ENCODE measurements at places on chromosomes 12 and 14.

DNA sequence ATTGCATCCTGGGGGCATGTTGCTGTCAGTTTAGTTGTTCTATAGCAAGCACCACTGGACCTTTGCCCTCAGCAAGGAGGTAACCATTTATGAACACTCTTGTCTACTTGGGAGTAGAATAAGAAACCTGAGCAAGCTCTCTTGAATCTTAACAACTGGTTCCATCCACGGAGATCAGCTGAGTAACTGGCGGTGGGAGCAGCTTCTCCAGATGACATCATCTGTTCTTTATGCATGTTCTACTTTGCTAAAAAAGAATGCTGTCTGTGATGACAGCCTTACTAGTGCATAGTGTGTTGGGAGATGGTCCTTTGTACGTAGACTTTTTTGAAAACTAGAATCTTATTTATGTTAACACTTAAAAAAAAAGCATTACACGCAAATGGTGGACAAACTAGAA is 17.7 kb downstream of the SLC4A8 start:
- DNase-seq: no peak

DNA sequence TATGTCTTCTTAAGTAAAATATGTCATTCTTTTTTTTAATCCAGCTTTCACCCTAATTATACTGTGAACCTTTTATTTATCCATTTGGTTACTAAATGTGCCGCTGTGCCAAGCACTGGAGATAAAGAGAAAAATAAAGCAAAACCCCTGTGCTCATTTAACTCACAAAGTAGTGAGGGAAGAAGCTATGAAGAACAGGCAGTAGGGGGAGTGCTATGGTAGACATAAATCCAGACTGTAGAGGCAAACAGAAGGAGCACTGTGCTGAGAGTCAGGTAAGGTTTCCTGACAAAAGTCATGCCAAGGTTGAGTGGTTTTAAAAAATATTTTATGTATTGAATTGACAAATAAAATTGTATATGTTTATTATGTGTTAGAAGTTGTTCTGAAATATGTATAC is 188.5 kb upstream of the SYT10 start:
- no peak for DNase-seq

- no peak for DNase-seq
Observed at GRCh38 chr14:78345131-78345744, 175.1 kb downstream of the NRXN3 start.

- DNase-seq: no peak
Observed at GRCh38 chr14:99789581-99789980, 3.6 kb upstream of the EML1 start.

DNA sequence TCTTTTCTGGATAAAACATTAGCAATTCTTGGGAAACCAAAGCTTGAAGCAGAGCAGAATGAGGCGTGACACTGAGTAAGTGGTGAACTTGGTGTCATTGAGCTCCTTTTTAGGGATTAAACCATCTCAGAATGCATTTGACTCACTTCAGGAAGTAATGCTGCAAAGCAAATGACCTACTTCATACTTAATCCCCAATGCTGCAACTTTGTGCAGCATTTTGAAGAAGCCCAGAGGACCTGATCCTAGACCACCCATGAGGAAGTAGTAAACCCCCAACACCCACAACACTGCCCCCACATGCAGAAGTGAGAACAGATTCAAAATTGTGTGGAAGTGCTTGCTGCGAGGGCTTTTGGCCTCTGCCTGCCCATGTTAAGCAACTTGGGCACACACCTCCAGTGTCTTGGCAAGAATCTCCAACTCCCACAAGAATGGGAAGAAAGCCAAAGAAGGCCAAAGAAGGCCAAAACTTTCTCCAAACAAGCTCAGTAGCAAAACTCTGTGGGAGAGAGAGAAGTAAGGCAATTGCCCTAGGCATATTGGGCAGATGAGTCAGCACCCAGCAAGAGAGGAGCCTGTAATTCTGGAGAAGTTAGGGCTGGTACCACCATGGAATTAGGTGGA is 69.2 kb upstream of the ETV6 start:
- no peak for DNase-seq

DNA sequence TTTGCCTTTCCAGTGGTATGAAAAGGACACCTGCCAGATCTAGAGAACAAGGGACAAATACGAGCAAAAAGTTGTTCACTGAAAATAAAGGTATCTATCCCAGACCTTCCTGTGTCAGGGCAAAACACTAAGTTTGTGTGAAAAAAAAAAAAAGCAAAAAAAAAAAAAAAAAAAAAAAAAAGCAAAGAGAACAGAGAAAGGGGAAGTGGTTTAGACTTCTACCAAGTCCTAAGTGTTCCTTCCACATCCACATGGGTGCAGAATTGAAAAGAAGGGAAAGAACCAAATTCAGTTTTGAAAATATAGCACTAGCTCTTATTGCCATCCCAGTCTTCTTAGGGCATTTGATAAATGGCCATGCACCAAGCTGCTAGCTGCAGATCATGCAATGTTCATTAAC is 41.7 kb downstream of the ZCRB1 start:
- no peak for DNase-seq

DNA sequence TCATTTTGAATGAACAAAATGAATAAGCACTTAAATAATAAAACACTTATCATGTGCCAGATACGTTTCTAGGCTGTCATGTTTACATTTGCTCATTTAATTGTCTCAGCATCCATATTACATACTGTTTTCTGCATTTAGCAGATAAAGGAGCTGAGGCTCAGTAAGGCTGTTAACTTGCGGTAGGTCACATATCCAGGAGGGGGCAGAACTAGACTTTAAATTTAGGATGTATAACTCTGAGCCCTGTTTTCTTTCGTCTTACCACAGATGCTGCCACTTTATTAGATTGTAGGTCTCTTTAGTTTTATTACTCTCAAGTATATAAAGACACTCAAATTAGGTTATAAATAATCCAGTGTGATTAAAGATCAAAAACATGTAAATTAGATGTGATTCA is 17.7 kb downstream of the IRAK4 start:
- DNase-seq: peak; percentile 47

DNA sequence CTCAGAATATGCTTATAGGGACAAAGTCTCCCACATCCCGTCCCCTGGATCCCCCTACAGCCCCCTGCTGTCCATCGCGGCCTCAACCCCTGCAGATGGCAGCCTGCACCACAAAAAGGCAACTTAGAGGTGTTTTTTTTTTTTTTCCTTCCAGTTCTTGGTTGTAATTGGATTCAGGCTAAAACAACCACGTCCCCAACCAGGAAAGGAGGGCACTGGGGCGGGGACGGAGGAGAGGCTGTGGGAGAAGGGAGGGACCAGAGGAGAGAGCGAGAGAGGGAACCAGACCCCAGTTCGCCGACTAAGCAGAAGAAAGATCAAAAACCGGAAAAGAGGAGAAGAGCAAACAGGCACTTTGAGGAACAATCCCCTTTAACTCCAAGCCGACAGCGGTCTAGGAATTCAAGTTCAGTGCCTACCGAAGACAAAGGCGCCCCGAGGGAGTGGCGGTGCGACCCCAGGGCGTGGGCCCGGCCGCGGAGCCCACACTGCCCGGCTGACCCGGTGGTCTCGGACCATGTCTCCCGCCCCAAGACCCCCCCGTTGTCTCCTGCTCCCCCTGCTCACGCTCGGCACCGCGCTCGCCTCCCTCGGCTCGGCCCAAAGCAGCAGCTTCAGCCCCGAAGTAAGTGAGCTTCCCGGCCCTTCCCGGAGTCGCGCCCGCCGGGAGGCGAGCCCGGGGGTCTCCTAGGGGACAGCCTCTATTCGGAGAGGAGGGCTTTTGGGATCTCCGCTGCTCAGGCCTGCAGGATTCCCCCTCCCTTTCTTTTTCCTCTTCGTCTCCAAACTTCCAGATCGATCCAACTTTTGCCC is at the start of gene MMP14:
MMP14 (plus strand) TSS at position 285 of the 813 bp plus-strand sequence; CDS start at position 518, 233 bp downstream.
- no peak for DNase-seq

- peak; percentile 60 for DNase-seq
Observed at GRCh38 chr14:103353362-103353761, 19.3 kb downstream of the EIF5 start.

DNA sequence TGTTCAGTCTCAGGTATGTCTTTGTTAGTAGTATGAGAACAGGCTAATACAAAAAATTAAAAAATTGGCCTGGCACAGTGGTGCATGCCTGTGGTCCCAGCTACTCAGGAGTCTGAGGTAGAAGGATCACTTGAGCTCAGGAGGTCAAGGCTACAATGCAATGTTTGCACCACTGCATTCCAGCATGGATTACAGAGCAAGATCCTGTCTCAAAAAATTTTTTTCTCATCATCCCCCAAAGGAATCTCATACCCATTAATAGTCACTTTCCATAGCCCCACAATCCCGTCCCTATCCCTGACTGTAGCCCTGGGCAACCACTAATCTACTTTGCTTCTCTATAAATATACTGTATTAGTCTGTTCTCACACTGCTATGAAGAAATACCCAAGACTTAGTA is 57.8 kb downstream of the TTC8 start:
- no peak for DNase-seq

DNA sequence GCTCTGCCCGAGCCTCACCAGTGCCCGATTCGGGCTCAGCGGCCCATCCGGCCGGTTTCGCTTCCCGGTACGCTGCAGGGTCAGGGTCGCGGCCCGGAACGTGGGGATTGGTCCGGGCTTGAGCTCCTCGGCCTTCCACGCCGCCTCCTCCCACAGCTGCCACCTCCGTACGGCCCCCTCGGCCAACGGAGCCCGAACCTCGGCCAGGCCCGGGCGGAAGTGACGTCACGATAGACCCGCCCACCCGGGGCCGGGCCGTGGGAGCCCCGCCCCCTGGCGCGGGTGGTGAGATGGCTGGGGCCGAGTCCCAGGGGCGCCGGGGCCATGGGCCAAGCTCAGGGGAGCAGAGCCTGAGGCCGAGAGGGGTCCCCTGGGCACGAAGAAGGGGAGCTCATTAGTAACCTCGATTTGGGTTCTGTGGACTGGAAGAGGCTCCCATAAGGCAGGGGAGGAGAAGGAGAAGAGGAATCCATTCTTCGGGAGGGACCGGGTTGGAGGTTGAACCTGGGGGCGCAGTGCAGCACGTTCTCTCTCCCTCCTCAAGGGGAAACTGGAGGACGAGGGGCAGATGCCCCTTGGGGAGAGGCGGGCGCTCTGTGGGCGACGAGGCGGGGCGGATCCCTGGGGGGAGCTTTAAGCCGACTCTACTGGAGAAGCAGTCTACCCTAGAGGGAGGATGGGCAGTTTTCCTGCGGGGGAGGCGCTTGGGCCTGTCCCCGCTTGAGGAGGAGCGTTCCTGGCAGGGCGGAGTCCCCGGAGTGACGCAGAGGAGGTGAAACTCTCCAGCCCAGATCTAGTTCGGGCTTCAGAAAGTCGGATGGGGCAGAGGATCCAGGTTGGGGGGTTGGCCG is at the start of gene MLF2:
MLF2 (minus strand) TSS at position 221 of the 851 bp plus-strand sequence. CDS start 807 bp downstream, outside the sequence.
- peak; percentile 99 for DNase-seq

GRCh38 chr12:97481428-97481827 is 18.8 kb downstream of the RMST start:
- no peak for DNase-seq

DNA sequence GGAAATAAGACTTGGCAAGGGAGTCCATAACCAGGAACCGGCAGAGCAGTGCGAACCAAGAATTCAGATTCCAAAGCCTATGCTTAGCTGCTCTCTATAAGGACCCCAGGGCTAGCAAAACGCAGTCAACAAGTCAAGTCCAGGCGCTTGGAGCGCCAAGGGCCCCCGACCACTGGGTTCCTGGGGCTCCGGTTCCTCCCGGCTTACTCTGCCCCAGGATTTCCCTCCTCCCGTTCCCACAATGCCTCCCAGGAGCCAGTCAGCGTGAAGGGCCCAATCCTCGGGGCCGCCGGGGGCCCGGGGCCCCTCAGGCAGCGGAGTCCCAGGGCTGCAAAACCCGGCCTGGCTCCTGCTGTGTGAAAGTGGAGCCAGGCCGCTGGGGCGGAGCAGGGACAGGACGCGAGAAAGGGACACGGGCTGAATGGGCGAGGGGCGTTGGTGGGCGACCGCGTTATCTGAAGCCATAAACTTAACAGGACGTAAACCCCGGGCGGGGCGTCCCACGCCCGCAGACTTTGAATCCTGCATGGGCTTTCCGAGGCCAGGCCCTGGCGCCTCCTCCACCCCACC is 1.5 kb downstream of the KRT8 start:
- no peak for DNase-seq
